Tracheal epithelial cell (primary cell): ENCODE measurements at places on chromosomes 12 and 14. TPM values are rescaled to one million over a fixed set of nuclear protein-coding genes. Genes with fewer than 3 reads are reported as not detected.

The EFCAB11 gene
- total RNA-seq: 1.3 and 2.4 TPM in 2 replicates

The CELA1 gene
- total RNA-seq: not detected in 2 replicates

The ARL1 gene
- 84.0 and 110 TPM in 2 replicates for total RNA-seq

The APOF gene
- total RNA-seq: not detected in 2 replicates

The ENDOU gene
- not detected in 2 replicates for total RNA-seq
